ENCODE measurements at places on chromosomes 12 and 14. TPM values are rescaled to one million over a fixed set of nuclear protein-coding genes. Genes with fewer than 3 reads are reported as not detected.

GRCh38 chr14:81085596-81085995 lies 130.2 kb downstream of the TSHR start:
- DNase-seq = no peak

- no peak for DNase-seq
Measured at GRCh38 chr14:75626396-75626795, 34.3 kb downstream of the ERG28 start.

- peak; percentile 71 for DNase-seq
Measured at GRCh38 chr14:51419685-51420084, 179.6 kb downstream of the TMX1 start.

DNA sequence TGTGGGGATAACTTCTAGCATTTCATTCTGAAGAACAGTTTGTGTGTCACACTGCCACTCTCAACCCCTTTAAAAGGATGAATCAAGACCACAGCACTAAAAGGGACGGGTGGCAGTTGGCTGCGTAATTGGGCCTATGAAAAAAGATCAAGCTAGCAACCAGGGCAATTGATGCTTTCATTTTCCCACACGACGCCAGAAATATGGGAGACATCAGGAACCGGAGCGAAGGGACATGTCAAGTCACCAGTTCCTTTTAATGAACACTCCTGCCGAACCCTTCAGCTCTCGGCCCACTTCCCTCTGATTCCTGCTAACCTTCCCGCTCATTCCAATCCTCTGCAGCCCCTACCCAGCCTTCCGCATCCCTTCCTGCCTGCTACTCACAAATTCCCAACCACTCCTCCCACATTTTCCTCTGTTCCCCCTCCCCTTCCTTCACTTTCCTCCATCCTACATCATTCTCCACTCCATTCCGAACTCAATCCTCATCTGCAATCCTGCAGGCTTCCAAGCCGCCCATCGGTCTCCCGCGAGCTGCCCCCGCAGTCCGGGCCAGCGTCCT lies 753 bp downstream of the CSRNP2 start:
- peak; percentile 42 for DNase-seq

DNA sequence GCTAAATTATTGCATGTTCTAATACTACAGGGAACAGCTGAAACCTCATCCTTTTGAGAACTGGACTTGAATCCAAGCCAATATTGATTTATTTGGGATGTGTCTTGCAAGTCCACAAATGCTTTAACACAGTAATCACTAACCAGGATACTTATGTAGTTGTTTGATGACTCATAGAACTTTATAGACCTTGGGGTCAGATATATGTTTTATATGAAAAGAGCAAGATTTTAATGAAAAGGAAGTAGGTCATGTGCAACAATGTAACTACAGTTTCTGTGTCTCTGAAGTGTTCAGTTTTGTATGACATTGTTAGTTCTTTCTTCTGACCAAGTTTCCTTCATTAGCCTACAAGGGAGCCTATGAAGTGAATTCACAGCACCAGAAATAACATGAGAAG lies 352.0 kb downstream of the ZFP36L1 start:
- DNase-seq = no peak

- DNase-seq = no peak
Measured at GRCh38 chr12:41527062-41527461, 338.9 kb downstream of the PDZRN4 start.

DNA sequence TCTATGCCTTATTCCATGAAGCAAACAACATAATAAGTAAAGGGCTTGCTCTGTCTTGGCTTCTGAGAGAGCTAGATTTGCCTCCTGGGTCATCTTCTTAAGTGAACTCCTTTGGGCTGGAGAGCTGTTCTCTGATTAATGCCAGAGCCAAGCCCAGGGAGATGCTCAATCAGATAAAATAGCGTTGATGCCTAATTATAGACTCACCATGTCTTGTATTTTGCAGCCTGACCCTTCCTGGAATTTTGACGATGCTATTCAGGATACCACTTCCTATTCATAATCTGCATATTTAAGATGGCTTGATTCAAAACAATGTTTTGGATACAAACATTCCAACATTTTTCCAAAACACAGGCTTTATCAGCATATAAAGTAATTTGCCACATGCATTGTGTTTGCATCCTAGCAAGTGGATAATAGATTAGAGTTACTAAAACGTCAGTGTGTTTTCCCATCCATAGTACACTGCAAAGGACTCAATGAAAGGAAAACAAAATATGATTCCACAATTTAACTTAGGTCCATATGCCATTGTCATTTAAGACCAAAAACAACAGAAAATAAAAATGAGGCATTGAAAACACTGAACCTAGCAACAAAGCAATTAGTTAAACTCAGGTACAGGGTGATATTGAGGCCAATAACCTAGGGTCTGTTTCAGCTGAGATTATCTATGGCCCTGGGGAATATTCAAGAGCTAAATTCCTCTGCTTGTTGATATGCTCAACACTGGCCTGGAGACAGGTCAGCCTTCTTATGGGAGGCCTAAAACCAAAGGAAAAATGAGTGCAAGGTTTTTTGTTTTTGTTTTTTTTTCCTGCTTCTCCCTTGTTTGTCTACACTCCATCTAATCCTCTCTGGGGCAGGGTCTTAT lies 184.2 kb upstream of the FOXN3 start:
- DNase-seq = no peak

DNA sequence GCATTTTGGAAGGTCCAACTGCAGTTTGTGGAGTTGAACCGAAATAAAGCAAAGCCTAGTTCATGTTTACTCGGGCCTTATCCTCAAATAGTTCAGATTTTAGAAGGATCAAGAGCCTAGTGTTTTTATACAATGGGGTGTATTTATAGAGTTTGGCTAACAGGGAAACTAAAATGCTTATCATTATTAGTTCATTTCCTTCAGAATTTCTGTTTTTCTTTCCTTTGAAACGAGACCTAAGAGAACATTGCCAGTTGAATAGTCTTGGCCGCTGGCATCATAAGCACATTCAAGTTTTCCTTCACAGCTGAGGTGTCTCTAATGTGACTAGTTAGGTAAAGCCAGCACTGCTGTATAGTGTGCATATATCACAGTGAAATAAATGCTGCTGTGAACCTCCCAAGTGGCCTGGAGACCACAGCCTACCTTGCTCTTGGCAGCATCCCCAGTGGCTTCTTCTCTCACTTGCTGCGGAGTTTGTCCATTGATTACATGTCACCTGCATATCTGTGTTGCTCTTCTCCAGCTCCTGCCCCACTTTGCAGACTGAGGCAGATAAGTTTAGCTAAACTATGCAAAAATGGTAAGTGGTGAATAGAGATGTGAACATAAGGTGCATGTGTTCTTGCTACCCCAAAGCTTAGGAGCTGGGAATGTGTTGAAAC lies 88.8 kb downstream of the ANO6 start:
- DNase-seq = no peak

GRCh38 chr12:112342587-112342986 lies 39.6 kb downstream of the HECTD4 start:
- DNase-seq = no peak

DNA sequence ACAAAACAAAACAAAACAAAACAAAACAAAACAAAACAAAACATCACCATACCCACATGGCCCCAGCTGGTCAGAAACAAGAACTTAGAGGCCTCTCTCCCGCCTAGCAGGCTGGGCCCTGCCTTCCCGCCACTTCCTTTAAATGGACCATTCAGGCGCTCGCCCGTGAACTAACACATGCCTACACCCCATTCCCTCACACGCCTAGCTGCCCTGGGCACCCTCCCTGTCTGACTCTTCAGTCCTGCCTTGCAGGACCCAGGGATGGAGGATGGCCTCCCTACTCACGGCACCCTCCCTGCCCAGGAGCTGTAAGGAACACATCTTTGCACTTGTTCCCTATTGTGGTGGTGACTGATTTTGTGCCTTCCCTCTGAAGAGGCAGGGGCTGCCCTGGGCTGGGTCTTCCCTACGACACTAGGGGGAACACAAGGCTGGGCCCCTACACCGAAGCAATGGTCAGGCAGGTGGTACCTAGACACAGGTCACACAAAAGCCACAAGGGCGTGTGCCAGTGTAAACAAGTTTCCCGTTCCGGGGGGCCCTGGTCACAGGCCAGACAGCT lies 21.5 kb downstream of the P2RX2 start:
- DNase-seq = no peak

GRCh38 chr12:19125325-19125724 lies 4.2 kb upstream of the PLEKHA5 start:
- no peak for DNase-seq

DNA sequence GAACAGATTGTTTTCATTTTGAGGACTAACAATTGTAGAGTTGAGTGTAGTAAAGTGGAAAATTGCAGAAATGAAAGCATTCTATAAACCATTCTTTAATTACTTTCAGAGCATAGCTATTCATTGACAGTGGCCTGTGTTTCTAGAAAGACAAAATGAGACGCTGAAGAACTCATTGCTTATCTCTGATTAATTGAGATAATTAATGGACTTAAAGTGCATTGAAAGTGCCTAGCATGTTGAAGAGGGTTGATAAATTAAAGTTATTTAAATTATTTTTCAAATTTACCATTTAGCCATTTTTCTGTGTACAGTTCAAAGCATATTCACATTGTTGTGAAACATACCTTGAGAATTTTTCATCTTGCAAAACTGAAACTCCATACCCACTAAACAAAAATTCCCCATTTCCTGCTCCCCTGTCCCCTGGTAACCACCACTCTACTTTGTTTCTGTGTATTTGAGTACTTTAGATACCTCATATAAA lies 57.4 kb downstream of the DAAM1 start:
- DNase-seq = no peak

DNA sequence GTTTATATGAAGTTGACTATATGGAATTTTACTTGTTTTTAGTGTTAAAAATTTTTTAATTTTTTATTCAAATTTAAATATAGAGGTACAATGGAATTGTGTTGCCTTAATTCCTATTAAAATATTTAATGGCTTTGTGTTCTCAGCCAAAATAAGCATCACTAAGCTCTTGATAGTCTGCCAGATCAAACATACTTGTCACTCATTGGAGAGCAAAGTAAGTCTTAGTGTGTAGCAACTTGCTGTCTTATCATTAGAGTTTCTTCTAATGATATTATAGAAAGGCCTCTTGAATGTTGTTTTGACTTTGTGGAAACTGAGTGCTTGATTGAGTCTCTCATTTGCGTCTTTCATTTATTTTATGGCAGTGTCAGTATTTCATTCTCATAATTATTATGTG lies 10.7 kb downstream of the SFSWAP start:
- no peak for DNase-seq

GRCh38 chr12:119446459-119446858 lies 111.9 kb downstream of the CCDC60 start:
- no peak for DNase-seq

DNA sequence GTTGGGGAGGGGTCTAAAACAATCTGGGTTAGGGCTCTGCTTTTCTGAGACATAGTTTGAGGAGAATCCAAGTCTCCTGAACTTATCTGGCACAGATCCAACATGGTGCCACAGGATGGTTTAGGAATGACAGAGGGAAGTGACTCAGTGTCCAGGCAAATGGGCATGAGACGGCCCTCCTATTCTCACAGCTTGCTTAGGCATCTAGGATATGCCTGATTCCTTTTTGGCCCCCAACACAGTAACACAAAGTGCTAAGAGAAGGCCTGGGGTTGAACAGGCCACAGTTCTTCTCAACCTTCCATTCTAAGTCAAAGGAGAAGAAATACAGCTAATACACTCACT lies 117.7 kb downstream of the ZFP36L1 start:
- DNase-seq = no peak

DNA sequence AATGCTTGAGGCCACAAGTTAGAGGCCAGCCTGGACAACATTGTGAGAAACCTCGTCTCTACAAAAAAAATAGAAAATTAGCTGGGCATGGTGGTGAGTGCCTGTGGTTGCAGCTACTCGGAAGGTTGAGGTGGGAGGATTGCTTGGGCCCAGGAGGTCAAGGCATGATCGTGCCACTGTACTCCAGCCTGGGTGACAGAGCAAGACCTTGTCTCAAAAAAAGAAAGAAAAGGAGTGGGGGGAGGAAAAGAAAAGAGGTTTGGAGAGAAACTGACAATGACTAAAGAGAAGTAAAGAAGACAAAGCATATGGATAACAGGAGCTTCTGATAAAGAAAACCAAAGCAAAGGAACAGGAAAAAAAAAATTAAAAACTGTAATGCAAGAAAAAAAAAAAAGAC lies 37.4 kb upstream of the SELPLG start:
- DNase-seq = no peak

DNA sequence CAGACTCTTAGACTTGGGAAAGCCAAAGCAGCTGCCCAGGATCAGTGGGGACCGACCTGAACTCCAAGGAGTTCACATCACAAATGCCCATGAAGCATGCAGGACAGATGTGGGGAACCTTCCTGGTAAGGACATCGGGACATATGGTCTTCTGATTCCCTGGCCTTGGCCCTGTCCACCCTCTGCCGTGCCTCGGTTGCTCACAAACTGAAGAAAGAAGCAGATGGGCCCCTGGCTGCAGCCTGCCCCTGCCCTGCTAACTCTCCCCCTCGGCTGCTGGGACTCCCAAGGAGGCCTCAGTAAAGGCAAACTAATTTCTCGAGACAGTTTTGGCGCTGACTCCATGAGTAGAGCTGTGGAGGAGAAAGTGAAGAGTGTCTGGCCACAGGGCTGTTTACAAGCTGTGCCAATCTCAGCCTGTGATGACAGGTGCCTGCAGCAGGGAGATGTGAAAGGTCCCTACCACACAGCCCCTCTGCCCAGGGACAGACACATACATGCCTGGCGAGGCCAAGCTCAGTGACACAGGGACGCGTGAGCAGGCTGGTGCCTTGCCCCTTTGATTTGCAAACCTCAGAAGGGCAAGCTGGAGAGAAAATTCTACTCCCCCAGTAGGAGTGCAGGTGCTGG lies 48.6 kb downstream of the ISCA2 start:
- no peak for DNase-seq

OR4E2 gene
- not detected for total RNA-seq

DHRS4L2 gene
- 17.7 TPM for total RNA-seq

RHEBL1 gene
- total RNA-seq = 9.5 TPM

GPHB5 gene
- total RNA-seq = not detected

TRPV4 gene
- total RNA-seq = not detected
